ENCODE measurements at places on chromosomes 7 and 10.

- no peak for DNase-seq
Measured at GRCh38 chr7:46387646-46388045, 466.6 kb upstream of the IGFBP3 start.

DNA sequence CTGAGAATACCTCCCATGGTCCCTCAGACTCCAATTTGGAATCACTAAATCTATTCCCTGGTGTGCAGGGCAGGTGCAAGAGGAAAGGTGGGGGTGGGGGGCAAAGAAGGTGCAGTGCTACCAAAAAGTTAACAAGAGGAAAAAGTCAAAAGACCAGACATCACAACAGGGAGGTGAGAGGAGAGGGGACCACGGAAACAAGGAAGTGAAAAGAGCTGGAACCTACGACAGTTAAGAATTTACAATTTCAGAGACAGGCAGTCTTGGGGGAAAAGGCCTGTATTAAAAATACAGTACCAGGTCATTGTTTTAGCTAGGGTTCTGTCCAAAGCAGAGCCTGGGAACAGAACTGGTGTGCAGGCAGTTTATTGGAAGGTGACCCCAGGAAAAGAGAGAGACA lies 14.6 kb downstream of the ITGB1 start:
- DNase-seq: no peak

GRCh38 chr7:122622682-122623081 lies 76.2 kb downstream of the RNF133 start:
- no peak for DNase-seq

- DNase-seq: no peak
Measured at GRCh38 chr10:98213740-98214139, 54.3 kb downstream of the LOXL4 start.
